ENCODE measurements at places on chromosomes 6 and 20. TPM values are rescaled to one million over a fixed set of nuclear protein-coding genes. Genes with fewer than 3 reads are reported as not detected.

FOXS1 gene
- not detected for total RNA-seq

ABHD16B gene
- not detected for total RNA-seq

FABP7 gene
- not detected for total RNA-seq

CST2 gene
- total RNA-seq, result not detected

C20orf141 gene
- not detected for total RNA-seq

- H3K27ac ChIP-seq, result no peak overlapping the region
- peaks cover 11% of the 10 kb centered on the region for H3K27me3 ChIP-seq
Measured at GRCh38 chr6:83309344-83309743, 116.2 kb downstream of the RWDD2A start.

DNA sequence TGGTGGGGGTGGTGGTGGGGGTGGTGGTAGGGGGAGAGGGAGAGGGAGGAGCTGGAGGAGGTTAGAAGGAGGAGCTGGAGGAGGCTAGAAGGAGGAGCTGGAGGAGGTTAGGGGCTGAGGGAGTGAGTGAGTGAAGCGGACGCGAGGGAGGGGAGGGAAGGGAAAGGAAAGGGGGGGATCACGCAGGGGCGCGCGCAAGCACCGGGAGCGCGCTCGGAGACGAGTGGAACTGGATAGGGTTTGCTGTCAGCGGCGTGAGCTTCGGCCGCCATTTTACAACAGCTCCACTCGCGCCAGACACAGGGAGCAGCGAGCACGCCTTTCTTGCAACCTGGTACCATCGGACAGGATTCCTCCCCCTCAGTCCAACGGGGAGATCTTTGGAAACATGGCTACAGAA, 90.5 kb upstream of the FERMT1 start:
- DNase-seq, result no peak
- no peak overlapping the region for H3K27ac ChIP-seq
- H3K27me3 ChIP-seq, result peaks cover 4% of the 10 kb centered on the region
- H3K36me3 ChIP-seq, result peaks cover 1% of the 10 kb centered on the region

DNA sequence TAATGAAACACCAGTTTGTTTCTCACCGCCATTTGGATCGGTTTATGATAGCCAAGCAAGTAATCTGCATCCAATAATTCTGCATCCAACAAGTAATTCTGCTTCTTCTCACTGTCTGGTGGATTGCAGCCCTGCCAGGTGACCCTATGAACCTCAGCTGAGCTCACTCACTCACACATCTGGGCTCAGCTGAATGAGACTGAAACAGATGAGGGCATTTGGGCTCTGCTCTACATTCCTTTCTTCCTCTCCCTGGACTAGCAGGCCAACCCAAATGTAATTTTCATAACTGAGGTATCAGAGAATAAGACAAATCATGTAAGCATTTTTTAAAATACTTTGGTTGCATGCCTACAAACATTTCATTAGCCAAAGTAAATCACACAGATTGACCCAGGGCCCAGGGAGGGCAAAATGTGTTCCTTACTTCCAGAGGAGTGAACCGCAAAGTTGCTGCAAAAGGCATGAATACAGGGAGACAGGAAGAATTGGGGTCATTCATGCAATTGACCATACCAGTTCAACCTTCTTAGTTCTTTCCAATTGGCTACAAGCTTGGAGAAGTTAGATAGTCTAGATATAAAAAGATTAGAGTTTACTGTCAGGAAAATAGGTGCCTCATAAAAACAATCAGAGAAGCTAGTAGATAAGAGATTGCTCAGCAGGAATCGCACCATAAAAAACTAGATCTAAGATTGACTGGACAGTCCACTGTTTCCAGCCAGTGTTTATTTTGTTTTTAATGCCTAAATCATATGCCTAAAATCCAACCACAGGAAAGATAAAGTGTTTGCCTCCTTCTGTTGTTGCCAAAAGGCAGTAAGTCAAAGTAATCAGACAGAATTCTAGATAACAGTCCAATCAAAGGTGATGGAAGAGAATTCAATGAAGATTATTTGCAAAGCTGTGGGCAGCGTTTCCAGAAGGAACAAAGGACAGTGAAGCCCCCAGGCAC, 43.7 kb downstream of the CBLN4 start:
- no peaks in the 10 kb centered on the region for H3K4me1 ChIP-seq
- H3K36me3 ChIP-seq, result no peaks in the 10 kb centered on the region
- H3K27ac ChIP-seq, result no peak overlapping the region
- H3K4me3 ChIP-seq, result no peak overlapping the region

All from activated naive CD8-positive, alpha-beta T cell treated with anti-CD3 and anti-CD28 coated beads for 36 hours (primary cell).